ENCODE measurements at places on chromosomes 1 and 21.

DNA sequence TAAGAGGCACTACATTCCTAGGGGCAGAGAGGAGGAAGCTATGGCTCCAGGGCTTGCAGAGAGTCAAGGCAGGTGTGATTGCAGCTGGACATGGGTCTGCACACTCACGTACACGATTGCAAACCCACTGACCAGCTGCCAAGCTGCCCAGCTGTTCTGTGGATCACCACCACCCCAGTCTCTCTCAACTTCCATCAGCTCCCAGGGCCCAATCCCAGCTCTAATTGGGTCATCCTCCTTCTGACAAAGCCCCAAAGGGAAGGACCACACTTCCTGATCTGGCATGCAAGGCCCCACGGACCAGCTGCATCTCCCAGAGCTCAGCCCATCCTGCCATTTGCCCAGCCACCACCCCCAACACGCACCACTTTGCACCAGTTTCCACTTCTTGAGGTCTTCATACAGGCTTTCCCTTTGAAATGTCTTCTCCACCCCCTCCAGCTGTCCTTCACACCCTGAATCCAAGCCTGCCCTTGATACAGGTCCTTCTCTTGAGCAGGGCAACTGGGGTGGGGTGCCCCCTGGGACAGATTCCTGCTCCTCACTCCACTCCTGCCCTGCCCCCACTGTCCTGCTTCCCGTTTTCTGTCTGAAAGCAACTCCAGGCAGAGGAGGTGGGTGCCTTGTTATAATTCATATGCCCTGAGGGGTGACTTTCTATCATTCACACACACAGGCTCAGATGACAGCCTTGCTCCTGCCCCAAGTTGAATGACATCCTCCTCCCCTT, 179.4 kb upstream of the EDN2 start:
- no peak for DNase-seq

DNA sequence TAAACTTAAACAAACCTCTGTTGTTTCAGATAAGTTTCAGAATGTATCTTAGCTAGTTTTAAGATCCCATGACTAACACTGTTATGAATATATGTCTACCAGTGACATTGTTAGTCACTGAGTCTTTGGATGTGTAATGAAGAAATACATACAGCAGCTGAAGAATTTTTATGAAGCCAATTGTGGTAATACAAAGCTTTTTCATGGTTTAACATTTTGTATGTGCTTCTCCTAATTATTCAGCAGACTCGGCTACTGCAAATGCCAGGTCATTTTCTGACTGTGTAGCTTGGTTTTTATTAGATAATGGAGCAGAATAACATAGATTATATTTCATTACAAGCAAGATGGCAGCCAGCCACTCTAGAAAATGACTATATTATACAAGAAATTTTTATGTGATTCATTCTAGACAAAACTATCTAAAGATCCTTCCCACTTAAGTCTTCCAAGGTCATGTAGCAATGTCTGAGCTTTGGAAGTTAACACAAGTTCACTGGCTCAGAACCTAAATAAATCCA, 147.8 kb downstream of the TNFSF18 start:
- no peak for DNase-seq

DNA sequence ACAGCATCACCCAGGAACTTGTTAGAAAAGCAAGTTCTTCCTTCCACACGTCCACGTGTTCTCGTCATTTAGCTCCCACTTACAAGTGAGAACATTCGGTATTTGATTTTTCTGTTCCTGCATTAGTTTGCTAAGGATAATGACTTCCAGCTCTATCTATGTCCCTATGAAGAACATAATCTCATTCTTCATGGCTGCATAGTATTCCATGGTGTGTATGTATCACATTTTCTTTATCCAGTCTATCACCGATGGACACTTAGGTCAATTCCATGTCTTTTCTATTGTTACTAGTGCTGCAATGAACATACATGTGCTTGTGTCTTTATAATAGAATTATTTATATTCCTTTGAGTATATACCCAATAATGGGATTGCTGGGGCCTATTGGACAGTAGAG, 368.7 kb upstream of the RUNX1 start:
- no peak for DNase-seq

GRCh38 chr1:27536767-27537166, 46.8 kb upstream of the WASF2 start:
- no peak for DNase-seq

DNA sequence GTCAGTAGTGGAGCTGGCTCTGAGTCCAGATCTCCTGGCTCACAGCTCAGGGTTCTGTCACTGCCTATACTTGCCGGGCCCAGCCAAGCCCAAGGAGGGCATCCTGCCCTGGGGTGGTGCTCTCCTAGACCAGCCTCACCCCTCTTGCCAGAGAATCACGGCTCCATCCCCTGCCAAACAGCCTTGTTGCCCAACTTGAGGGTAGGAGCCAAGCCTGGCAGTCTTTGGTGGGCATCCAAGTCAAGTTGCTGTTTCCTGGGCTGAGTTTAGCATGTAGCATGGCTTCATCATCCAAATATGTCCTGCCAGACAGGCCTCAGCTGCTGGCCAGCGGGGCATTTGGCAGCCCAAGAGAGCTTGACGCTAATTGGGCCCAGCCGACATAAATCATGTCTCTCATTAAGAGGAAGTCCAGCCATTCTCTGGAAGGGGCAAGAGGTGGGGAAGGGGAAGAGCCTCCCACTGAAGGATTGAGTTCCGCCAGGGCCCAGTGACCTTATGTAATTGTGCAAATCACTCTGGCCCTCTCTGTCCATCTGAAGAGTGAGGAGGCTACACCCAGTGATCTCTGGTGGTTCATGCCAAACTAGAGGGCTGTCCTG, 22.6 kb upstream of the TRABD2B start:
- DNase-seq, result no peak
